ENCODE measurements at places on chromosomes 13 and 19.

DNA sequence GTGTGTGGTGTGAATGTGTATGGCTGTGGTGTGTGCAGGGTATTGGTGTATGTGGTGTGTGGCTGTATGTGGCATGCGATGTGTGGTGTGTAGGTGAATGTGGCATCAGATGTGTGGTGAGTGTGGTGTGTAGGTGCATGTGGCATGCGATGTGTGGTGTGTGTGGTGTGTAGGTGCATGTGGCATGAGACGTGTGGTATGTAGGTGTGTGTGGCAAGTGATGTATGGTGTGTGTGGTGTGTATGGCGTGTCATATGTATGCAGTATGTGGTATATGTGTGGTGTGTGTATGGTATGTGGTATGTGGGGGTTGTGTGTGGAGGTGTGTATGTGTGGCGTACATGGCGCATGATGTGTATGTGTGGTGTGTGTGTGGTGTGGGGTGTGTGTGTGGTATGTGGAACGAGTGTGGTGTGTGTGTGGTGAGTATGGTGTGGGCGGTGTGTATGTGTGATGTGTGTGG lies 63.4 kb downstream of the PEPD start:
- DNase-seq = no peak
- H3K4me1 ChIP-seq = no peaks in the 10 kb centered on the region
- no peaks in the 10 kb centered on the region for H3K27me3 ChIP-seq
- no peak overlapping the region for H3K27ac ChIP-seq
- H3K36me3 ChIP-seq = peaks cover 6% of the 10 kb centered on the region

GRCh38 chr19:18763674-18764590 lies 27.2 kb downstream of the COMP start:
- no peaks in the 10 kb centered on the region for H3K36me3 ChIP-seq
- no peak overlapping the region for H3K4me3 ChIP-seq
- no peak for DNase-seq
- H3K27ac ChIP-seq = no peak overlapping the region

DNA sequence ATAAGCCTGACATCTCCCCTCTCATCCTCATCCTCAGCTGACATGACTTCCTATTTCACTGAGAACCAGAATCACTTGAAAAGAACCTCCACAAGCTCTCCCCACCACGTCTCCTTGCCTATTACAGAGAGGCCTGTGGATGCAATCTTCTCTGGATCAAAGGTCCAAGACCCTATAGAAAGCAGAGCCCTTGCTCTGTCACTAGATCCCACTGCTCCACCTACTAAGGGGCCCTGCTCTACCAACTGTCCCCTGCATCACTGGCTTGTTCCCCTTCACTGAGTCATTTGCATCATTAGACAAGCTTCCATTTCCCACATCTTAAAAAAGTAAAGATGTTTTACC lies 40.8 kb downstream of the RCBTB2 start:
- no peak for DNase-seq
- H3K4me3 ChIP-seq = no peak overlapping the region
- H3K27me3 ChIP-seq = peaks cover 3% of the 10 kb centered on the region
- H3K4me1 ChIP-seq = peaks cover 16% of the 10 kb centered on the region

GRCh38 chr13:26502826-26503225 lies 54.7 kb upstream of the WASF3 start:
- no peak overlapping the region for H3K27ac ChIP-seq
- H3K4me1 ChIP-seq = peaks cover 6% of the 10 kb centered on the region
- H3K4me3 ChIP-seq = no peak overlapping the region
- H3K27me3 ChIP-seq = no peaks in the 10 kb centered on the region

DNA sequence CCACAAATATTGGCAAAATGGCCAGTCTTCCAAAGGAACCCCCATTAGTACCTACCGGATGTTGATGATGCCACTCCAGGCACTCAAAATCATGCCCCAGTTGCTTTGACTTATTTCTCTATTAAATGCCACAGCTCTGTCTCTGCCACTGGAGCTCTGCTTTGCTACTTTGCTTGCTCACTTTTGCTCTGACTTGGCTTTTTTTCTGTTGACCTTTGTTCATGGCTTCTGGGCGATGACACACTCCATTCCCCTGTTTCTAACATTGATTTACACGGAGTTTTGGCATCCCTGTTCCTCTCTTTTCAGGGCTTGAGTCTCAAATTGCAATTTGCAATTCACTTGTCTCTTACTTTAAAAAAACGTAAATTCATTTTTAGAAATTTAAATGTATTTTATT lies 217.1 kb upstream of the SPRY2 start:
- peaks cover 8% of the 10 kb centered on the region for H3K4me1 ChIP-seq
- H3K27me3 ChIP-seq = no peaks in the 10 kb centered on the region
- no peaks in the 10 kb centered on the region for H3K36me3 ChIP-seq
- no peak overlapping the region for H3K4me3 ChIP-seq
- no peak for DNase-seq
- H3K27ac ChIP-seq = no peak overlapping the region

- H3K27ac ChIP-seq = peak overlapping the region; percentile 81
- DNase-seq = peak; percentile 77
- H3K4me1 ChIP-seq = peaks cover 8% of the 10 kb centered on the region
- peaks cover 21% of the 10 kb centered on the region for H3K36me3 ChIP-seq
- peaks cover 14% of the 10 kb centered on the region for H3K27me3 ChIP-seq
Observed at GRCh38 chr19:48390188-48391099, 907 bp downstream of the KDELR1 start.

DNA sequence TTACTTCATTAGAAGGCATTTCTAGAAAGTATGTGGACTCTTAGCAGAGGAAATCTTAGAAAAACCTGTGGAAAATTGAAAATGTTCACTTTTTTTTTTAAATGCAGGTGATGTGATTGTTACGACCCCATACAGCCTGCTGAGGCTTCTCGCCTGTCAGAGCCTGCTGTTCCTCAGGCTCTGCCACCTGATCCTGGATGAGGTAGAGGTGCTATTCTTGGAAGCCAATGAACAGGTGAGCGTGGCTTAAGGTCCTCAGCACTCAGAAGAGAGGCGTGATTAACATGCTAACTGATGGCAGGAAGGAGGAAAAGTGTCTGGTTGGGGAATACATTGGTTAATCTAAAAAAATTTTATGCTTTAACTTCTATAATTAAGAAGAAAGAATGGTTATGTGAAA lies 71.4 kb downstream of the SLC7A9 start:
- DNase-seq = no peak
- H3K27me3 ChIP-seq = peaks cover 2% of the 10 kb centered on the region
- H3K27ac ChIP-seq = no peak overlapping the region
- H3K36me3 ChIP-seq = no peaks in the 10 kb centered on the region

DNA sequence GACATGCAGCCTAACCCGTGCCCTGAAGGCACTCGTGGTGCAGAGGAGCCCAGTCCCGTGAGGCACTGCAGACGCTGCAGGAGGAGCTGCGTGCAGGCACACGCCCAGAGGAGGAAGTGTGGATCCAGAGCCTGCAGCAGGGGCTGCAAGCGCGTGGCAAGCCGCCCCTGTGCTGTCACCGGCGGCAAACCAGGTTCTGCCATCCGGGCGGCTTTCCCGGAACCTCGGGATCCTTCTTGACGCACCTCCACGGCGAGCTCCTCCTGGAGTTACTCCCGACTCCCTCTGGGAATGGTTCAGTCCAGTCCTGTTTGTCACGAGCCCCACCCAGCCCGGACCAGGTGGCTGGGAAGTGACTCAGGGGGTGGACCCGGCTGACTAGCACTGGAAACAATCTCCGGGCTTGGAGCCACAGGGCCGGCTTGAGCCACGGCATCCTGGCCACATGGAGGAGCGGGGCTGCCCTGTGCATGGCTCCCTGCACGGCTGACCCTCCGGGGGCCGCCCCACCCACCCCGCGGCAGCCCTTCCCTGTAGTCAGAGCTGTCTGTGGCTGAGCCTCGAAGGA lies 10.2 kb downstream of the DPP9 start:
- no peaks in the 10 kb centered on the region for H3K4me1 ChIP-seq
- no peak for DNase-seq
- peaks cover 3% of the 10 kb centered on the region for H3K27me3 ChIP-seq
- H3K4me3 ChIP-seq = no peak overlapping the region
- peaks cover 40% of the 10 kb centered on the region for H3K36me3 ChIP-seq

- peaks cover 16% of the 10 kb centered on the region for H3K36me3 ChIP-seq
- peaks cover 27% of the 10 kb centered on the region for H3K4me1 ChIP-seq
- peaks cover 28% of the 10 kb centered on the region for H3K27me3 ChIP-seq
Observed at GRCh38 chr19:49149652-49150105, 5.5 kb downstream of the HRC start.

GRCh38 chr13:49776871-49777270 lies 15.6 kb downstream of the KPNA3 start:
- no peak overlapping the region for H3K4me3 ChIP-seq
- DNase-seq = no peak
- H3K4me1 ChIP-seq = peaks cover 13% of the 10 kb centered on the region
- H3K27me3 ChIP-seq = no peaks in the 10 kb centered on the region

DNA sequence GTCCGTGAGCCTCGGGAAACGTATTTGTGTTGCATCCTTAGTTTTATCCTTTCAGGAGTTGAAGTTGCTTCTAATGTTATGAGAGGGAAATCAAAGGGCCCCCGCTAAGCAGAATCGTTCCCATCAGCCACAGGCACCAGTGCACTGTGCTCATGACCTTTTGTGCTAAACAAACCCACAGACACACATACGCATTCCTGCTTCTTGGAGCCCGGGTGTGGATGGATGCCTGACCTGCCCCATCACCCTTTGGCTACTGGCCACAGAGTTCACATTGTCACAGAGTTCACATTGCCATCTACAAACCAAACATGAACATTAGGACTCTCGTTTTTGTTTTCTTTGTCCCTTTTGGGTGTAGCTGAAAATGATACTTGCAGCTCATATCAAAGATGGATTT lies 47.2 kb downstream of the CHST8 start:
- no peaks in the 10 kb centered on the region for H3K27me3 ChIP-seq
- no peaks in the 10 kb centered on the region for H3K36me3 ChIP-seq
- H3K27ac ChIP-seq = no peak overlapping the region
- DNase-seq = no peak
- no peak overlapping the region for H3K4me3 ChIP-seq

GRCh38 chr13:93903909-93904308 lies 575.6 kb downstream of the DCT start:
- peaks cover 1% of the 10 kb centered on the region for H3K27me3 ChIP-seq
- peaks cover 8% of the 10 kb centered on the region for H3K4me1 ChIP-seq
- no peak overlapping the region for H3K4me3 ChIP-seq
- no peaks in the 10 kb centered on the region for H3K36me3 ChIP-seq

DNA sequence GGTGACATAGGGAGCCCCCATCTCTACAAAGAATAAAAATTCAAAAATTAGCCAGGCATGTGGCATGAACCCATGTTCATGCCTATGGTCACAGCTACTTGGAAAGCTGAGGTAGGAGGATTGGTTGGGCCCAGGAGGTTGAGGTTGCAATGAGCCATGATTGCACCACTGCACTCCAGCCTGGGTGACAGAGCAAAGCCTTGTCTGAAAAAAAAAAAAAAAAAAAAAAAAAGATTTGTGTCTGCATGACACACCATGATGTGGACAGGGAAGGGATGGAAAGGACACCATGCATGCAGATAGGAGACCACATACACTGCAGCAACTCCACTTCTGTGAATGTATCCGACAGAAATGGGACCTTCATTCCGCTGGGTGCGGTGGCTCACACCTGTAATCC lies 34.0 kb upstream of the HOMER3 start:
- peaks cover 5% of the 10 kb centered on the region for H3K27me3 ChIP-seq
- DNase-seq = no peak
- peaks cover 16% of the 10 kb centered on the region for H3K4me1 ChIP-seq
- no peak overlapping the region for H3K27ac ChIP-seq

DNA sequence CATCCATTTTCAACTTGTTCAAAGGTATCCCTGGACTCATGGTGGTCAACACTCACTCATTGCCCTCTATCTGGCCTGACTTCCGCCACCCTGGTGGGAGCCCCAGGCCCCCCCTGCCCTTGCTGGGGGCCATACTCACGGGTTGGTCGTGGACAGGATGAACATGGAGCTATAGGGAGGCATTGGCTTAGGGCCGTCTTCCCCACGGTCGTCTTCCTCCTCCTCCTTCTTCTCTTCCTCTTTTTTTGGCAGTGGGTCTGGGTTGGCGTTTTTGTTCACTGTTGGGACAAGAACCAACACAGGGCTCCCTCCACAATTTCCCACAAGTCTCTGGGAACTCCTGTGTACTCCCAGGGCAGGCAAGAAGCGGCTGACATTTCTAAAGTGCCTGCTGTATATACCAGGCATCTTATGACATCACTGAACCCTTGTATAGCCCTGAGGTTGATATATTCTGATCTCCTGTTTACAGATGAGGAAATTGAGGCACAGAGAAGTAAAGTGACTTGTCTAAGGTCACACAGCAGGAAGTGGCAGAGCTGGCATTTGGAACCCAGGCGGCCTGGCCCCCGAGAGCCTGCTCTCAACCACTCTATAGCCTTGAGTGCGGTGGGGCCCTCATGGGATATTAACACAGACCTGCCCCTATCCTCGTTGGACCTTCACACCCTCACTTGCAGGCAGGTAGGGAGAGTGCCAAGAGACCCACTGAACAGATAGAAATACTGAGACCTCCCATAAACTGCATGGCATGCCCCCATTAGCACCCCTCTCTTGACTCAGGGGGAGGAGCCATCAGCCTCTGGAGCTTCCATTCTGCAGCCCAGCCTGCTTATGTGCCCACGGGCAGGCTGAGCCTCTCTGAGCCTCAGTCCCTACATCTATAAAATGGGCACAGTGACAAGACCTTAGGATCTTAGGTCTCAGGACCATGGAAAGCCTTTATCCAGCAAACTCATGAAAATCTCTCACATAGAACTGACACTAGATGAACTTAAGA lies 135.0 kb downstream of the IER2 start:
- H3K27ac ChIP-seq = no peak overlapping the region
- H3K4me3 ChIP-seq = no peak overlapping the region
- no peaks in the 10 kb centered on the region for H3K27me3 ChIP-seq
- H3K36me3 ChIP-seq = no peaks in the 10 kb centered on the region

- peaks cover 70% of the 10 kb centered on the region for H3K4me1 ChIP-seq
- no peak for DNase-seq
- H3K27me3 ChIP-seq = peaks cover 2% of the 10 kb centered on the region
- no peak overlapping the region for H3K27ac ChIP-seq
Observed at GRCh38 chr13:98942485-98942884, 35.4 kb downstream of the DOCK9 start.

GRCh38 chr19:16441661-16442162 lies 30.1 kb downstream of the EPS15L1 start:
- peak; percentile 68 for DNase-seq
- peaks cover 17% of the 10 kb centered on the region for H3K36me3 ChIP-seq
- H3K27ac ChIP-seq = no peak overlapping the region
- no peak overlapping the region for H3K4me3 ChIP-seq
- H3K4me1 ChIP-seq = peaks cover 53% of the 10 kb centered on the region

DNA sequence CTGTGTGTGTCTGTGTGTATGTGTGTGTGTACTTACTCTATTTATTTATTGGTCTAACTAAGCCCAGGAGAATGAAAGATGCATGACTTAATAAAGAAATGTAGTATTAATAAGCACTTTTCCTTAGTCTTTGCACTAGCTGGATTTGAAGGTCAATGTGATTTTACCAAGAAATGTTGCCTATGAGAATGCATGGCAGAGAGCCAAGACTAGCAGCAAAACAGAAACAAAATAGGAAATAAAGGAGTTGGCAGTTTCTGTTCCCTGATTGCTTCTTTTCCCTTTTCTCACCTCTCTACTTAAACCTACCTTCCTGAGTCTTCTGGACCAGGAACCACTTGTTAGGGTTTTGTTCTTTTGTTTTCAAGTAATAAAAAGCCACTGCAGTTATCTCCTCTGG lies 286.1 kb downstream of the KCTD12 start:
- H3K27me3 ChIP-seq = peaks cover 3% of the 10 kb centered on the region
- H3K36me3 ChIP-seq = no peaks in the 10 kb centered on the region
- DNase-seq = no peak
- H3K27ac ChIP-seq = no peak overlapping the region

GRCh38 chr19:10284960-10285278 lies 1.8 kb upstream of the ICAM4 start:
- no peak overlapping the region for H3K4me3 ChIP-seq
- H3K27ac ChIP-seq = no peak overlapping the region

All from endothelial cell (in vitro differentiated cells).